Activated CD4-positive, CD25-positive, alpha-beta regulatory T cell treated with anti-CD3 and anti-CD28 coated beads, Interleukin-2, amount 50 U/mL, for 16 hours (primary cell): ENCODE measurements at places on chromosomes 5 and 9.

GRCh38 chr5:93677359-93677891 lies 64.0 kb downstream of the POU5F2 start:
- no peak for DNase-seq

- no peak for DNase-seq
These were observed 2364.3 kb upstream of the ACO1 start for GRCh38 chr9:30020161-30020560.

DNA sequence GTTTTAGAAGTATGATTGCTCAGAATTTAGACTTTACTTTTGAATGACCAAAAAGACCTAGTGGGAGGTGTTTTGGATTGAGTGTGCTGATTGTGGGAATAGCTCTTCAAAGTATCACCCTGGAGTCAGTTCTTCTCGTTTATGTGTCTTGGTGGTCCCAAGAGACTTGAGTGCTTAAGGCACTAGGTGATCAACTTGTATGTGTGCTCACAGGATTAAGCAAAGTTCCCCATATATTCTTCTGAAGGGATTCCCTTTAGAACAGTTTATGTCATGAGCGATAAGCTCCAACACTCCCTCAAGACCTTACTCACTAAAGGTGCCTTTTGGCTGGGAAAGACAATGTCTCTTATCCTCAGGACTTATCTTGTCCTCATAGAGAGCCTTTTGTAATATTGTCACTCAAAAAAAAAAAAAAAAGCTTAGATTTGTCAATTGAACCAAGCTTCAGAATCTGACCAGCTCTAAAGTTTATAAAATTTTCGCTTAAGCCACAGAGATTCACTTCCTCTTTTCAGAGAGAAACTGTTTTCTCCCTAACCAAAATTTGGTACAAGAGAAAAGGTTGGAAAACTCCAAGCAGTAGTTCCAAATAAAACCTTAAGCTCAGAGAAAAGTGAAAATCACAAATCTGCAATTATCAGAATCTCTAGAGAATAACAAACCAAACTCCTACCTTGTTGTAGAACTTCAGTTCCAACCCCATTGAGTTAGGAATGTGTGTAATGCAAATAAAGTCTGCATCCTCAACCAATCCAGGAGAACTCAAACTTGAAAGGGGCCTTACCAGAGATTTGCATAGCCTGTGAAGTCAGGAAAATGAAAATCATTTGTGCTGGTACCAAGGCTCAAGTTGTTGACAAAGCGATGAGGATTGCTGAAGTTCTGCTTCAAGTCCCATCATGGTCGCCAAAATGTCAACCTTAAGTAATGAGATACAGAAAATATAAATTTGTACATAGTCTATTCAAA lies 40.0 kb upstream of the PDZD2 start:
- no peak for DNase-seq

- DNase-seq = no peak
These were observed 164.0 kb downstream of the TTC39B start for GRCh38 chr9:15142878-15143534.

DNA sequence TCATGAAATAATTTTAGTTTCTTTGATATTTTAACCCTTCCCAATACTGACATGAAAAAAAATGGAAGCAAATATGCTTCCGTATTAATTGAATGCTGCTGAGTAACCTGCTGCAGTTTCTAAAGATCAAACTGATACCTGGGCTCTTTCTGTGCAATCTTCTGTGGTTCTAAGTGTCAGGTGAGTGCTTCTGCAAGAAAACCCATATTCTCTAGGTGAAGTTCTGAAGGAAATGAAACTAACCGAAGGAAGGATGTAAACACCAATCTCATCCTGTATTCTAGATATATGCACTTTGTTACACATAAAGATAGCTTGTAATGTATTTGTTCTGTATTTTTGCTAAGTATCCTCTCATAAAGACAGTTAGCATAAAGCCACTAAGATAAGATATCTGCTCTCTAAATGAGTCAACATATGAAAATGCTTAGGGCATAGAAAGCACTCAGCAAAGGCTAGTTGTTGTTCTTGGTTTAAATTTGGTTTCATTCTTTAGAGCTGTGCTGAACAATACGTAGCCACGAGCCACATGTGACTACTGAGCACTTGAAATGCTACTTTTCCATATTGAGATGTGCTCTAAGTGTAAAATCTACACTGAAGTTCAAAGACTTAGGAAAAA lies 52.0 kb downstream of the ITGA2 start:
- no peak for DNase-seq

- no peak for DNase-seq
These were observed 11.6 kb upstream of the TNFAIP8 start for GRCh38 chr5:119344231-119344630.

DNA sequence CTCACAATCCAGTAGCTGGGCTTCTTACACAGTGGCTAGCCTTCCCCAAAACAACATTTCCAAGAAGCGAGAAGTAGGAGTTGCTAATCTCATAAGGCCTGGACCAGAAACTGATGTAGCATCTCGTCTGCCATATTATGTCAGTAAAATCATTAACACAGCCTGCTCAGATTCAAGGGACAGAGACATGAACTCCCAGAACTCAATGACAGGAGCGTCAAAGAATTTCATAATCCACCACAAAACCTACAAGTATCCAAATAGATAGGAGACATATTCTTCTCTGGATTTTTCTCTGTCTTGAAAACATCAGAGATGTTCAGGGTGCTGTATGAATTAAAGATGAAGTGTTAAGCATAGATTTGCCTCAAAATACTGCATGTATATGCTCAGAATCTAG lies 457.6 kb upstream of the ACTBL2 start:
- DNase-seq = no peak

DNA sequence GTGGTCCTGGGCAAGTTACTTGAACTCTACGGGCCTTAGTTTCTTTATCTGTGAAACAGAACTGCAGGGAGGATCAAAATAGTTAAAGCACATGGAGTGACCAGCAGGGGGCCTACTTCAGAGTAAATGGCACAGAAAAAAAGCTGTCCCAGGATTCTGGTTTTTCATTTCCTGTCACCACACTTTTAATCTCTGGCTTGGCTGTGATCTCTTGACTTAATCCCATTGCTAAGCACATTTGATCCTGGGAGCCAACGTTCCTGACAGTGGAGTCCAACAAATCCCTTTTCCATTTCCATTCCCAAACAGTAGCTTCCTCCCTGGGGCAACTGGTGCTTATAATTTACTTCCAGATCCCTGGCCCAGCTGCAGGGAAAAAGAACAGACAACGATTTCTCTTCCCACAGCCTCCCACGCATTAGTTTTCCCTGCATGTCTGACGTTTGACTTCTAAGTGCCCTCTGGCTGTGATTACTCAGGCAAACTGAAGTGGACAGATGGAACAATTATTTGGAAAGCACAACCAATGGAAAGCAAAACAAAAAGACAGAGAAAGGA lies 136.5 kb upstream of the STK32A start:
- no peak for DNase-seq

- DNase-seq = no peak
These were observed 50.0 kb upstream of the RFX3 start for GRCh38 chr9:3575821-3576220.

DNA sequence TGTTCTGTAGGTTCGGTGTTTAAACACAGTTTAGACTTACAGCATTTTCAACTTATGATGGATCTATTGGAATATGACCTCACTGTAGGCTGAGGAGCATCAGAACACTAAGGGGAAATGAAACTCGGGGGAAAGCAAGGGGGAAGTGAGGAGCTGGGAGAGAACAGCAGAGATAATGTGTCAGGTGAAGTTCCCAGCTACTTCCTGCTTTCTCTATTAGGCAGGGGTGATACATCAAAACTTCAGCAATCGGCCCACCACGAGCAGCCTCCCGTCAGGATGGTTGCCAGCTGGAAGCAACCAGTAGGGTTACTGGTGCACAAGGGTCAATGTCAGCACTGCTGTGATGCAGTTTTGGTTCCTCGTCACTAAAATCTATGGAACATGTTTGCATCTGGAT lies 34.3 kb downstream of the FAT2 start:
- no peak for DNase-seq

DNA sequence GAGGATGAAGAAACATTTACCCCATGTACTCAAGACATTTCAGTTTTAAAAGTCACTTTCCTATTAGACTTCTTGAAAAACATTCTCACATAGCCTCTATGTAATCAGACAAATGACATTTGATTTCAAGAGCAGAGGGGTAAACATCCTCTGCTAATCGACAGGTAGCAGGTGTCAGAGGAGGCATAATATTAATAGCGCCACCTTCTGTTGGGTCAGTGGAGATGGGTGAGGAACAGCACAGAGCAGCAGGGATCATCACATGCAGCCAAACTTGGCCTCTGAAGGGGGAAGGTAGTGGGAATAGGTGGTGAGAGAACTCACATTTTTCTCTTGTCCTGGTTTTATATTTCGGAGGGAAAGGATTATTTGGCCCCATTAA lies 3.3 kb upstream of the LSM11 start:
- no peak for DNase-seq

GRCh38 chr5:173242079-173242478 lies 7.1 kb upstream of the NKX2-5 start:
- DNase-seq = no peak

- no peak for DNase-seq
These were observed 26.9 kb downstream of the G3BP1 start for GRCh38 chr5:151798674-151799073.

DNA sequence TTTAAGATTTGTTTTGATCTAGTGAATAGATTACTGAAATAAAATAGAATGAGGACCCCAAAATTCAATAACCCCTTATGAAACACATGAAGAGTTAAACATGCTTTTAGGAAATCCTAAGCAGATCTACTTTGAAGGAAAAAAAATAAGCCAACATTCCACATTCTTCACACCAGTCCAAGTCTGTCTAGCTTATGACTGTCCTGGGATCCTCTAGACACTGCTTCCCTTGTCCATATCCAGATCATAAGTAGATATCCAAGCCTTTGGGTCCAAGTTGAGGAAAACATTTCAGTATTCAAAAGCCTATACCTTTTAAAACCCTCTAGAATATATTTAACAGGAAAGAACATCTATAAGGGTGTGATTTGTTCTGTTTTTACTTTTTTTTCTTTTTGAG lies 58.8 kb upstream of the MINAR2 start:
- DNase-seq = no peak

GRCh38 chr9:134896834-134897583 lies 16.4 kb downstream of the FCN2 start:
- no peak for DNase-seq

- DNase-seq = no peak
These were observed 207.0 kb upstream of the PANK3 start for GRCh38 chr5:168786147-168786546.

GRCh38 chr5:7902666-7903625 lies 34.0 kb downstream of the MTRR start:
- DNase-seq = no peak

DNA sequence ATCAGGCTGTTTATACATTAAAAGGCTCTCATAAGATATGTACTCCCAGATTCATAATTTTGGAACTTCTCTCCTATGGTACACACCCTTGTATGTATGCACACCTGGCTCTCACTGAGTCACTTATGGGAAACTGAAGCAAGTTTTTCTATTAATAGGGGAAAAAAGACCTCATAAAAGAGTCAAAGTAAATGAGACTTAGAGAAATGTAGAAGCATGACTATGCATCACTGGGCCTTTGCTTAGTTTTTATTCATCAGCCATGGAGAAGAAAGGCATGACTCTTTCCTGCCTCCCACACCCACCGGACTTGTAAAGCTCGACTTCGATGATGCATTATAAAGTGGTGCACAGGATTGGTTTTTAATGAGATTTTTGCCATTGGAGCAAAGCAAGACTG lies 28.2 kb downstream of the MTAP start:
- DNase-seq = no peak

DNA sequence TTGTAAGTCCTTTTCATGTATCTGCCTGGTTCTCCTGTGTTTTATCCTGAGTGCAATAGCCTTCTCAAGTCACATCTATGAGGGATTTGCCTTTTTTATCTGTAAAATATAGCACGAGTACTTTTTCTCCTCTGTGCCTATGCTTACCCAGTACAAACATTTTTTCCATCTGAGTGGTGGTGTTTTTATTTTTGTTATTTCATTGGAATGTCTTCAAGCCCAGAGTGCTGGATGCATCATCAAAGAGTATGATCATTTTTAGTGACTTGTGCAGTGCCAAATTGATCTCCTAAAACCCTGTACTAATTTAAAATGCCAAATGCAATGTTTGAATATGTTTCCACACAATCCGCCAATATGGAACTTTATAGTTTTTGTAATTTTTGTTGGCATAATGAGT lies 86.1 kb downstream of the TLE4 start:
- no peak for DNase-seq

GRCh38 chr9:127817881-127818434 lies 15.3 kb downstream of the FPGS start:
- DNase-seq = no peak

- DNase-seq = no peak
These were observed 211.7 kb upstream of the MVB12B start for GRCh38 chr9:126114850-126115460.

- DNase-seq = no peak
These were observed 21.0 kb upstream of the PTPRD start for GRCh38 chr9:10633785-10634184.

GRCh38 chr9:16575986-16576245 lies 294.6 kb downstream of the BNC2 start:
- no peak for DNase-seq

DNA sequence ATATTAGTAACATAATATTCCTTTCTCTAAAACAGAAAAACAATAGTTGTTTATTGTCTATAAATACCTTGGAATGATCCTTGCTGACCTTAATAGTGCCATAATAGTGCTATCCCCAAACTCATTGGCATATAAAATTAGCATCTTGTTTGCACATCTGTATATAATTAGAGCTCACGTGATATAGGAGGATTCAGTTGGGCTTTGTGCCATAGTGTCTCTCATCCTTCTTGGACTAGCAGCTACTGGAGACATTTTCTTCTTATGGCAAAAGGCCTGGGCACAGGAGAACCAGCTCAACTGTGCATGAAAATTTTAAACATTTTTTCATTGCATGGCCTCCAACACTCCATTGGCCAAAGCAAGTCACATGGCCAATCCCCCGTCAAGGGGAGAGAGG lies 342.5 kb downstream of the SPATA31D1 start:
- DNase-seq = no peak

DNA sequence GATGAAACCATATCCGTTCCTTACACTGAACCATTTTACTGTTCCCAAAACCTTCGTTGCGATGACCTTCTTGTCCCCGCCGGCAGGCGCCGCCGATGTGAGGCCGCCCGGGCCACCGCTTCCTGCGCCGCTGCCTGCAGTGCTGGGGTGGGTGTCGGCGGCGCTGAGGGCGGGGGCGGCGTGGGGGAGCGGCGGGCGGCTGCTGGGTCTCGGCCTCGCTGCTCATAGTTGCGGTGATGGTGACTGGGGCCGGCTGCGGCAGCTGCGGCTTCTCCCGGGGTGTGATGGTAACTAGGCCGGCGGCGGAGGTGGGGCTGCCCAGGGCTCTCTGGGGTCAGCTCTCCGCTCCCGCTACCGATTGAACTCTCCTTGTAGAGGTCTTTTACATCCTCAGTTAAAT lies 14.1 kb upstream of the OR2S2 start:
- no peak for DNase-seq

- DNase-seq = no peak
These were observed 8.1 kb downstream of the EPB41L4B start for GRCh38 chr9:109312783-109313182.
